Lung (tissue), 17 donors: ENCODE measurements at places on chromosomes 4 and X. TPM values are rescaled to one million over a fixed set of nuclear protein-coding genes. Genes with fewer than 3 reads are reported as not detected.

DNA sequence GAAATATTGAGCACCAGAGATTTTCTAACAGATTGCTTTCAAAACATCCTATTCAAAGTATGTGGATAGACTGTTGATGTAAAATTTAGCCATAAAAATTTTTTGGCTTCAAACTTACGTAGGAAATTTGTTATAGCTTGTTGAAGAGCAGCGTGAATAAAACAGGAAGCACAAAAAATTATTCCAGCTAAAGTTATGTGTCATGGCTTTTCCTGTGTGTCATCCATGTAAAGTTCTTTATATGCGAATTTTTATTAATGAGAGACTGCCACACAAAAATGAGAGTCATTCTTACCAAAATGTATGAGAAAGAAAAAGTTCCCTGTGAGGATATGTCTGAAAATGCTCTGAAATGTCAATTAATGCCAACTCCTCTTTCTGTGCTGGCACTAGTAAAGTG lies 19.5 kb downstream of the EPGN start:
- no peaks in the 10 kb centered on the region for H3K36me3 ChIP-seq
- no peaks in the 10 kb centered on the region for H3K4me1 ChIP-seq
- no peak for DNase-seq
- H3K4me3 ChIP-seq, result no peak overlapping the region

DNA sequence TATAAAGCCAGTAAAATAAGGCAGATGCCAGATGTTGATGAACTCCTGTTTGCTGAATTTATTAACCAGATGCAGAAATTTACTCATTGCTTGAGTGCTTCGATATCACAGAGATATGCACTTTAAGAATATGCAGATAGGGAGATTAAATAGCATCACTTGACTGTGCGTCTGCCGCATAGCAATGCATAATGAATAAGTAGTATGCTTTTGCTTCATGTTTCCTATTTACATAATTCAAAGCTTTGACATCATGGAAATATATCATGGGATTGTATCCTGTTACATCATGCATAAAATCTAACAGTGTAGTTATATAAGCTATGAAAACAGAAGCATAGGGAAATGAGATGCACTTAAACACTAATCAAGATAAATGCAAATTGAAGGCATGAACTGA lies 45.9 kb downstream of the VEGFC start:
- no peak overlapping the region for H3K4me3 ChIP-seq
- no peaks in the 10 kb centered on the region for H3K27me3 ChIP-seq
- H3K27ac ChIP-seq, result no peak overlapping the region
- peaks cover 4% of the 10 kb centered on the region for H3K4me1 ChIP-seq
- no peaks in the 10 kb centered on the region for H3K36me3 ChIP-seq

DNA sequence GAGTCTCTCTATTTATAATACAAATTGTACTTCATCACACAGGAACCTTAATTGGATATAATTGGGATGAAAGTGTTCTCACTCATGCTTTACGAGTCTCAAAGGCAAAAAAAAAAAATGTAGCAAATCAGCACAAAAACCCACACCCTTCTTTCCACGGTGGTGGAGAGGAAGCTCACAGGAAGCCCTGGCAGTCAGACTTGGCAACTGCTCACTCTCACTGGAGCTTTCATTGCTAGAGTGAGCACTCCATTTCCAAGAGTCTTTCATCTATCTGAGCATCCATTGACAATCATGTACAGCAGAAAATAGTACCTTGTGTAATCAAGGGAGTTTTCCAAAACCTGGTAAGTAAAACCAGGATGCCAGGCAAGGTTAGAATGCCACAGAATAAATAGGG lies 2159.4 kb upstream of the AGA start:
- no peak overlapping the region for H3K27ac ChIP-seq
- H3K36me3 ChIP-seq, result no peaks in the 10 kb centered on the region
- H3K4me3 ChIP-seq, result no peak overlapping the region
- H3K4me1 ChIP-seq, result no peaks in the 10 kb centered on the region
- no peaks in the 10 kb centered on the region for H3K27me3 ChIP-seq

Gene NPY5R
- total RNA-seq, result 0.26 TPM

- H3K4me1 ChIP-seq, result no peaks in the 10 kb centered on the region
- H3K36me3 ChIP-seq, result no peaks in the 10 kb centered on the region
- no peaks in the 10 kb centered on the region for H3K27me3 ChIP-seq
- no peak for DNase-seq
Measured at GRCh38 chrX:679291-679979, 48.8 kb downstream of the SHOX start.

- no peaks in the 10 kb centered on the region for H3K36me3 ChIP-seq
- H3K27me3 ChIP-seq, result no peaks in the 10 kb centered on the region
- H3K4me3 ChIP-seq, result no peak overlapping the region
- H3K27ac ChIP-seq, result no peak overlapping the region
- peak; percentile 17 for DNase-seq
Measured at GRCh38 chrX:3940000-3940610, 226.7 kb upstream of the PRKX start.

- no peak for DNase-seq
- no peaks in the 10 kb centered on the region for H3K4me1 ChIP-seq
- no peak overlapping the region for H3K27ac ChIP-seq
Measured at GRCh38 chr4:172815499-172816164, 353.0 kb upstream of the GALNT7 start.

GRCh38 chr4:142551517-142552305 lies 294.4 kb downstream of the INPP4B start:
- no peaks in the 10 kb centered on the region for H3K36me3 ChIP-seq
- H3K27me3 ChIP-seq, result no peaks in the 10 kb centered on the region
- no peak overlapping the region for H3K4me3 ChIP-seq
- DNase-seq, result no peak
- peaks cover 4% of the 10 kb centered on the region for H3K4me1 ChIP-seq

- no peak for DNase-seq
- peaks cover 56% of the 10 kb centered on the region for H3K36me3 ChIP-seq
- no peaks in the 10 kb centered on the region for H3K27me3 ChIP-seq
- H3K4me3 ChIP-seq, result no peak overlapping the region
- H3K4me1 ChIP-seq, result no peaks in the 10 kb centered on the region
Measured at GRCh38 chr4:15598644-15599043, 56.5 kb downstream of the FBXL5 start.

DNA sequence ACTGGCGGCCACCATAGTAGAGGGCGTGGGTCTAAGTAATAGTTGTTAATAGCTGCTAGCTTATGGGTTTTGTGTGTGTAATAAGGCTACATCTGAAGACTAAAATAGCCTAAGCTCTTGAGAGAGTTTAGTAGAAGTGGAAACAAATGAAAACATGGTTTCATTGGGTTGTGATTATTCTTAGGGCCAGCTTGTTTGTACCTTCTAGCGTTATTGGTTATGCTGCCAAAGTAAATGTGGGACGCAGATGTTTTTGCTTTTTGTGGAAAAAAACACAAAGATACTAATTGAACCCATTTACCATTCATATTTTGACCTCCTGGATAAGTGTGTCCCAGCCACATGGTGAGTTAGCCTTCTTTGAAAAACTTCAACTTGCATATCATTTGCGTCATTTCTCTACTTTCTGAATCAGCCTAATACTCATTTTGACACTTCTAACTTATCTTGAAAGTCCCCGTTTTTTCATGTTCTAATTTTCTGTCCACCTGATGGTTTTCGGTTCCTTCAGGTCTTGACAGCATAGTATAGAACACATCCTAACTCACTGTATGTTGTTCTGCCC lies 305.3 kb downstream of the FRMPD4 start:
- no peaks in the 10 kb centered on the region for H3K36me3 ChIP-seq
- no peak overlapping the region for H3K27ac ChIP-seq
- no peak for DNase-seq
- no peaks in the 10 kb centered on the region for H3K4me1 ChIP-seq
- no peaks in the 10 kb centered on the region for H3K27me3 ChIP-seq

DNA sequence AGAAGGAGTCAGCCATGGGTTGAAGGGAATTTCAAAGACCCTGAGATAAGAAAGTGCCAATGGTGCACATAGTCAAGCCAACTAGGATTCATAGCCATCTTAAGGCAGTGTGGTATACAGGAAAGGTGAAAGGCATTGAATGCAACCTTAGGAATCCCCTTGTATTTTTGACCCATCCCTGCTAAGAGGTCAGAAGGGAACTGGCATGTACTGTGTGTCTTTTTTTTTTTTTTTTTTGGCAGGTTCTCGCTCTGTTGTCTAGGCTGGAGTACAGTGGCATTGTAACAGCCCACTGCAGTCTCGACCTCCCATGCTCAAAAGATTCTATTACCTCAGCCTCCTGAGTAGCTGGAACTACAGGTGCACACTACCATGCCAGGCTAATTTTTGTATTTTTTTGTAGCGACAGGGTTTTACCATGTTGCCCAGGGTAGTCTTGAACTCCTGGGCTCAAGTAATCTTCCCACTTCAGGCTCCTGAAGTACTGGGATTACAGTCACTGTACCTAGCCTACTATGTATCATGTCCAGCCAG lies 40.8 kb downstream of the VSIG4 start:
- DNase-seq, result no peak
- H3K27me3 ChIP-seq, result no peaks in the 10 kb centered on the region
- no peak overlapping the region for H3K4me3 ChIP-seq
- H3K4me1 ChIP-seq, result no peaks in the 10 kb centered on the region
- no peaks in the 10 kb centered on the region for H3K36me3 ChIP-seq

Gene TRIML2
- not detected for total RNA-seq

Gene FAM47A
- not detected for total RNA-seq
